ENCODE measurements at places on chromosomes 1 and 21.

DNA sequence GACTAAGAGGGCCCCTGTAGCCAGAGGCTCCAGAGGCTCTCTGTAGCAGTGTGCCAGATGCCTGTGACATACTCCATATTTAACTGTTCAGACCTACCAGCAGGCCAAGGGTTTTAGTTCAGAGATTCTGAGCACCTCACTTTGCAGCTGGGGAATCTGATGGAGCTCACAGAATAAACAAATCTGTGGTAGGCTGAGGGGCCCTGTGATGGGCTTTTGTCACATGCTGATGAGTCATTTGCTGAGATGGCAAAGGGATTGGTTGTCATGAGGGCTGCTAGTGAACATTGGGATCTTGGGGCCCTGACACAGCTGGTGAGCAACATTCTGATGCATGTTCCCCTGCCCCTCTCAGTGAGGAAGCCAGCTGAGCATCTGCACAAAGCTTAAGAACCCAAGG is 482.2 kb downstream of the CAMTA1 start:
- DNase-seq: no peak

GRCh38 chr1:76225526-76225925 is 151.0 kb downstream of the ST6GALNAC3 start:
- no peak for DNase-seq

- no peak for DNase-seq
These were observed 8.2 kb downstream of the XKR8 start for GRCh38 chr1:27967884-27968466.

DNA sequence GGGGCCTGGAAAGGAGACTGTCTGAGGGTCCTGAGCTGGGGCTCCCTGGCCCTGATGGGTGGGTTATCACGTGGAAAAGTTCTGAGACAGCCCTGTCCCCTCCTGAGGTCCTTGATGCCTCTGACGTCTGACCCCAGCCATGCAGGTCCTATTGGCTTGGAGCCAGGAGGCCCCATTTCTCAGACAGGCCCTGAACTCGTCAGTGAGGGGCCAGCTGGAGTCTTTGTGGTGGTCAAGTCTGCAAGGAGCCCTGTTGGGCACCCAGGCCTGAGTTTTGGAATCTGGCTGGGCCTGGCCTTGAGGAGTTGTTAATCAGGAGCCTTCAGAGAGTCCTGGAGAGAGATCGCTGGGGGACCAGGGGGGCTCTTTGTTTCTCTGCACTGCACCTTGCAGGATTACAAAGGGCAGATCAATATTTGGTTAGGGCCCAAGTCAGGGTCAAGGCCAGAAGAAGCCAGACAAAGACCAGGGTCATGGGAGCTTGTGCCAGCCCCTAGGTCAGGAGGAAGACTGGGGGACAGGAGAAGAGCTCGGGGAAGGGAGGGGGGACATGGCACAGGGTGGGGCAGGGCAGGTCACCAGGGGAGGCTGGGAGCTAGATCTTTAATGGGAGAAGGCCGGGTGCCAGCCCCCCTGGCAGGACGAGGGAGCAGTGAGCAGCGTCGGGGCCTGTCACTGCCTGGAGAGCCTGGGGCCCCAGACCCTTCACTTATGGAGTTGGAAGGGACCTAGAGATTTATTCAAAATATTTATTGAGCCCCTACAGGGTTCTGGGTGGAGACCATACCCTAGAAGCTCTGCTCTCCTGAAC is 83.2 kb downstream of the PTPRU start:
- no peak for DNase-seq

DNA sequence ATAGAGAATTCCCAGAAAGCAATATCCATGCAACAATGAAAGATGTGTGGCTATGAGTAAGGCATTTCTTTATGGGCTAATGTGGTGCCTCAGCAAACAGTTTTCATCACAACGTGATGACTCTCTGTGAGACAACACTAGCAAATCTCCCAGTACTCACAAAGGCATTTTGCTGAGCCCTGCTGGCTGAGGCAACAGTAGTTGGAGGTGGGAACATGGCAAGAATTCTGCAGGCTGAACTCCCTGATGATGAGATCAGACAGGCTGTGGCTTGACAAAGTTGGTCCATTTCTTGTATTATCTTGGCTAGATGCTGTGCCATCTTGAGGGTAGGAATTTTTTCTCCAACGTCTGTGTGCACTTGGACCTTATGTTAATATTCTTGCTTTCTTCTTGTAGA is 24.6 kb downstream of the PROX1 start:
- no peak for DNase-seq

GRCh38 chr1:211739671-211740411 is 64.4 kb upstream of the NEK2 start:
- no peak for DNase-seq
